Activated naive CD8-positive, alpha-beta T cell treated with anti-CD3 and anti-CD28 coated beads, Interleukin-2, amount 50 U/mL, for 24 hours (primary cell): ENCODE measurements at places on chromosomes 1 and 21.

- DNase-seq = no peak
Observed at GRCh38 chr21:29904359-29905282, 35.2 kb downstream of the GRIK1 start.

DNA sequence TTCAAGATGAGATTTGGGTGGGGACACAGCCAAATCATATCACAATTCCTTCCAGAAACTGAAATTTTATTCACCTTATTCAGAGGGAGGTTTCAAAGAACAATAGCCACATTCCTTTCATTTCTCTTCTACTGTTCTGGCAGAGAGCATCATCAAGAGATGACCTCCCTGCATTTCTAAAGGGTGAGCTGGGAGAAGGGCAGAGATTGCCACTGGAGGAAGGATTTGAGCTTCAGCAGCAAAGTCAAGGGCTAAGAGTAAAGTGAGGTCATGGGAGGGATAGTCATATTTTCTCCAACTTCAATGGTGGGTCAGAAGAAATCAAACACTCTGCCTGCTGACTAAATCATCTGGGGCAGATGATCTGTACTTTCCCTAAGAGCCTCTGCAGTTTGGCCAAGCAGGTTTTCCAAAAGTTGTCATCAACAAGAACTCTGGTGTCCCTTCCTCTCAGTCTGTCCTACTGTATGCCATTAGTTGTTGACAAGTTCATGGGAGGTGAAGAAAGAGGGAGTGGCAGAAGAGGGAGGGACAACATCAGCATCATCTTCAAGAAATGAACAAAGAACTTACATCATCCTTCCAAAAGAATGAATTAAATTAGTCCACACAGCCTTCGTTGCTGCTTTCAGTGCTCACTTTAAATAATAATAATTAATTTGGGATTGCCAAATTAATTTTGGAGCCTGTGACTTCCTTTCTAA, 298.3 kb downstream of the ASTN1 start:
- no peak for DNase-seq

DNA sequence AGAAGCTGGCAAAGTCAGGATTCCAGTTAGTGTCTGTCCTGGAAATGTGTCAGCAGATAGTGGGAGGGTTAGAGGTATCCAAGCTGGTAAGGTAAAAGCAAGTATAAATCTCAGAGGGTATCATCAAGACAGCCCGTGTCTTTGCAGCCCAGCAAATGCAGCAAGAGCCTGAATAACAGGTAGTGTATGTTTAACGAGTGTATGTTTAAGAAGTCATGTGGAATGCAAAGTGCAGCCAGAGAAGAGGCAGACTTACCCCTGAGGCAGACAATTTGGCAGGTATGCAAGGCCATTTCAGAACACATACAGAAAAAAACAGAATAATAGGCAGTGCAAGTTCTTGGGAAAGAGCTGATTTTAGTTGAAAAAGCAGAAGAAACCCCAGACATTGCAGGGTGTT, 411.0 kb upstream of the NEGR1 start:
- DNase-seq = no peak

- no peak for DNase-seq
Observed at GRCh38 chr1:213828867-213829266, 158.9 kb upstream of the PROX1 start.

- no peak for DNase-seq
Observed at GRCh38 chr21:41197582-41197981, 29.6 kb downstream of the BACE2 start.

DNA sequence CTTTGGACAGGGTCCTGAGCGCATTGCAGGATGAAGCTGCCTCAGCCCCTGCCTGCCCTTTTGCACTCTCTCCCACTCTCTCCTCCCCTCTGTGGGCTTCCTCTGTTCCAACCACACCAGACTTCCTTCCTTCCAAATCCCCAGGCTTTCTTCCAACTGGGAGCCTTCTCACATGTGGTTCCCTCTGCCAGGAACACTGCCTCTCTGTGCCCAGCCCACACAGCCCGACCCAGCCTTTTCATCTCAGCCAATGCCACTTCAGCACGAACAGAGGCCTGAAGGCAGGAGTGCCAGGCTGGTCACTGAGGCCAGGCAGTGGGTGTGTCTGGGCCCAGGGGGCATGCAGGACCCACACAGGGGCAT, 5.9 kb downstream of the SELENON start:
- no peak for DNase-seq

GRCh38 chr1:29408831-29409605, 172.7 kb downstream of the PTPRU start:
- no peak for DNase-seq

DNA sequence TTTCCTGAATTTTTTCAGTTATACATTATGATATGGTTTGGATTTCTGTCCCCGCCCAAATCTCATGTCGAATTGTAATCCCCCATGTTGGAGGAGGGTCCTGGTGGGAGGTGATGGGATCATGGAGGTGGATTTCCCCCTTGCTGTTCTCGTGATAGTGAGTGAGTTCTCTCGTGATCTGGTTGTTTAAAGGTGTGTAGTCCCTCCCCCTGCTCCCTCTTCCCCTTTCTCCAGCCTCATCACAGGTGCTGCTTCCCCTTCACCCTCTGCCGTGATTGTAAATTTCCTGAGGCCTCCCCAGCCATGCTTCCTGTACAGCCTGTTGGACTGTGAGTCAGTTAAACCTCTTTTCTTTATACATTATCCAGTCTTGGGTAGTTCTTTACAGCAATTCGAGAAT, 93.2 kb upstream of the HNRNPU start:
- no peak for DNase-seq

GRCh38 chr1:176826265-176826664, 338.2 kb downstream of the ASTN1 start:
- DNase-seq = no peak

- no peak for DNase-seq
Observed at GRCh38 chr1:23557471-23558124, 1.7 kb downstream of the ID3 start.

- no peak for DNase-seq
Observed at GRCh38 chr1:36387141-36387949, 1.6 kb upstream of the STK40 start.

DNA sequence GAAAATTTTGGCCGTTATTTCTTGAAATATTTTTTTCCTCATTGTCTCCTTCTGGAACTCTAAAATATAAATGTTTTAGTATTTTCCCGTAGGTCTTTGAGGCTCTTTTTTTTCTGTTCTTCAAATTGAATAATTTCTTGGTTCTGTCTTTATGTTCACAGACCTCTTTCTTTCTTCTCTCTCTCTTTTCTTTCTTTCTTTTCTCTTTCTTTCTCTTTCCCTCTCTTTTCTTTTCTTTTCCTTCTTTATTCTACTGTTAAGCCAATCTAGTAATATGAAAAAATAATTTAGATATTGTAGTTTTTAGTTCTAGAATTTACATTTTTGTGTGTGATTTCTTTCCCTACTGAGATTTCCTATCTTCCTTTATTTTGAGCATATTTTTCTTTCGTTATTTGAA, 30.1 kb downstream of the CLIC4 start:
- DNase-seq = no peak

DNA sequence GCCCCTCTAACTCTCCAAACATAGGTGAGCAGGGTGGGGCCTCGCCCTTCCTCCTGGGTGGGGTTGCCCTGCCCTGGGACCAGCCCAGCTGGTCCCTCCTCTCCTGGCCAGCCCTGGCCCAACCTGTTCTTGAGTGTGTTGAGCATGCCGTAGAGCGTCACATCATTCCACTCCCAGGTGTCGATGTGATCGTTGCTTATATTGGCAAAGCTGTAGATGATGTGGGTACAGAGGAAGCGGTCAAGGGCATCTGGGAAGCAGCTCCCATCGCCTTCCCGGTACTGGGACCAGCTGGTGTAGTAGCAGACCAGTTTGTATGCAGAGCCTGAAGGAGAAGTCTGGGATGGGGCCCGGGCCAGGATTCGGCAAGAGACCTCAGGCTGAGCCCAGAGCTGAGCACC, 1.4 kb downstream of the CHI3L1 start:
- no peak for DNase-seq

DNA sequence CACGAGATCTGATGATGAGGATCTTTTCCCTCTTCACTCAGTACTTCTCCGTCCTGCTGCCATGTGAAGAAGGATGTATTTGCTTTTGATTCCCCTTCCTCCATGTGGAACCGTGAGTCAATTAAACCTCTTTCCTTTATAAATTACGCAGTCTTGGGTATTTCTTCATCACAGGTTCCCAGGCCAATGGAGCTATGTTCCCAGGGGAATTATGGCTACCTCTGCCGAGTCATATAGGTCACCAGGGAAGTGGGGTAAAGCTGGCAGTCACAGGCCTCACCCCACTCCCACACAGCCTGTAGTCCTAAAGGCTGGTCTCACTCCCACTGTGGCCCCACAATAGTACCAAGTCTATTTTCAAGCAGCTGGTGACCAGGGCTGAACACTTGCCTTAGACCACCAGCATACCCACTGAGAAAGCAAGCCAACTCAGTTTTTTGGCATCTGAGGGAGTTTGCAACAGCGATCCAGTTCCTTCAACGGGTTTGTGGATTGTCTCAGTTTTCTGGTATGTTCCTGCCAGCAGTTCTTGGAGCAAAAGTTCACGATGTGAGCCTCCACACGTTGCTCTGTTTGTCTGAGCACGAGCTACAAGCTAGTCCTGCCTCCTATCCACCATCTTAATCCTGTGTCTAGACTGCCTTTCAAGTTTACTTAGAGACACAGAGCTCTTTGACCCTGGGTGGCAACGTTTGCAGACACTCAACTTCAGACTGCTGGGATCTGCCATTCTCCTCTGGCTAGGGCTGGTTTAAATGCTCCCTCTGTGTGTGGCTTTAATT, 104.5 kb downstream of the CENPF start:
- no peak for DNase-seq

- DNase-seq = no peak
Observed at GRCh38 chr21:35163411-35163810, 114.3 kb upstream of the RUNX1 start.

GRCh38 chr1:97797403-97798183, 123.2 kb downstream of the DPYD start:
- DNase-seq = no peak
